Naive thymus-derived CD8-positive, alpha-beta T cell (primary cell): ENCODE measurements at places on chromosomes 5 and 9. TPM values are rescaled to one million over a fixed set of nuclear protein-coding genes. Genes with fewer than 3 reads are reported as not detected.

DNA sequence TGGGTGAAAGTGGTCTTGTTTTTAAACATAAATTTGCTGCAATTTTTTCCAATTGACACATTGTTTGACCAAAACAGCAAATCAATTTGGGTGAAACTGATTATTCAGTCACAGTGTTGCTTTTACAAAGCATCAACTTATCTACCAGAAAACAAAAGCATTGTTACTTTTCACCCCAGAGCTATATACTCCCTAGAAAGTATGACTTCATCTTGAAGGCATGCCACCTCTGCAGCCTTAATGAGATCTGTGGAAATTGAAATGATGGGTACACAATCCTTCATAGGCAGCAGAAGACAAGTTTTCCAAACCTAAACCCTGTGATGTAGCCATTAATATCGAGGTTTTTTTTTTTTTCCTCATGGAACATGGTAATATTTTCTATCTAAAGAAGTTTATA lies 615.9 kb downstream of the CHSY3 start:
- H3K4me1 ChIP-seq = no peaks in the 10 kb centered on the region
- no peak for DNase-seq
- no peak overlapping the region for H3K4me3 ChIP-seq

DNA sequence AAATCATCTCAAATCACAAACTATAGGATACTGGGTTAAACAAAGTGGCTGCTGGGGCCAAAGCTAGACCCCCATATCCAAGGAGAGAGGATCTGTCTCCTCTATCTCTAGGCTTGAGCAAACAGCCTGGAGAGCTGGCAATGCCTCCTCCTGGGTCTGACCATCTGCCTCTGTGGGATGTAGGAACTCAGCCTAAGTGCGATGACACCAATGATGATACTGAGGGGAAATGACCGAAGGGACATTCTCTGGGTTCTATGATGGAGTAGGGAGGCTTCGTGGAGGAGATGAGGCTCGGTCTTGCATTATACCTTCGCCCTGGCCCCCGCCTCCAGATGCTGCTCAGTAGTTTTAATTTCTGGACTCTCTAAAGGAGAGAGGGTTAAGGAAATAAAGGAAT lies 9.3 kb upstream of the SPATA24 start:
- DNase-seq = no peak
- H3K4me3 ChIP-seq = no peak overlapping the region
- no peak overlapping the region for H3K27ac ChIP-seq
- H3K36me3 ChIP-seq = peaks cover 3% of the 10 kb centered on the region
- H3K27me3 ChIP-seq = no peaks in the 10 kb centered on the region

- H3K27me3 ChIP-seq = no peaks in the 10 kb centered on the region
- no peak for DNase-seq
- no peak overlapping the region for H3K27ac ChIP-seq
Observed at GRCh38 chr9:98084396-98084795, 27.9 kb downstream of the NANS start.

DNA sequence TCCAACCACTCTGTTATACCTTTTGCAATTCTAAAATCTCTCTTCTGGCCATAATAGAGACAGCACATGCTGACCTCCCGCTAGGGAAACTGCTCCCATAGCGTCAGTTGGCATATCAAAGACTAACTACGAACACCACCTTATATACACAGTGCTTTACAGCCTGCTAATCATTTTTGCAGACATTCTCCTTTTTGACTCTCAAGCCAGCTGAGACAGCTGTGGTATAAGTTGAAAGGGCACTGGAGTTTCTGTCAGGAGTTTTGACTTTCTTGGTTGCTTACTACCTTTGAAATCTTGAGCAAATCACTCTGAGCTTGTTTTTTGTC lies 160.2 kb upstream of the TBCA start:
- no peak overlapping the region for H3K4me3 ChIP-seq
- H3K27me3 ChIP-seq = peaks cover 10% of the 10 kb centered on the region
- no peaks in the 10 kb centered on the region for H3K36me3 ChIP-seq
- DNase-seq = no peak

The TLR4 gene
- not detected for polyA plus RNA-seq

The GFI1B gene
- 0.16 TPM for polyA plus RNA-seq
